ENCODE measurements at places on chromosomes 16 and 17.

DNA sequence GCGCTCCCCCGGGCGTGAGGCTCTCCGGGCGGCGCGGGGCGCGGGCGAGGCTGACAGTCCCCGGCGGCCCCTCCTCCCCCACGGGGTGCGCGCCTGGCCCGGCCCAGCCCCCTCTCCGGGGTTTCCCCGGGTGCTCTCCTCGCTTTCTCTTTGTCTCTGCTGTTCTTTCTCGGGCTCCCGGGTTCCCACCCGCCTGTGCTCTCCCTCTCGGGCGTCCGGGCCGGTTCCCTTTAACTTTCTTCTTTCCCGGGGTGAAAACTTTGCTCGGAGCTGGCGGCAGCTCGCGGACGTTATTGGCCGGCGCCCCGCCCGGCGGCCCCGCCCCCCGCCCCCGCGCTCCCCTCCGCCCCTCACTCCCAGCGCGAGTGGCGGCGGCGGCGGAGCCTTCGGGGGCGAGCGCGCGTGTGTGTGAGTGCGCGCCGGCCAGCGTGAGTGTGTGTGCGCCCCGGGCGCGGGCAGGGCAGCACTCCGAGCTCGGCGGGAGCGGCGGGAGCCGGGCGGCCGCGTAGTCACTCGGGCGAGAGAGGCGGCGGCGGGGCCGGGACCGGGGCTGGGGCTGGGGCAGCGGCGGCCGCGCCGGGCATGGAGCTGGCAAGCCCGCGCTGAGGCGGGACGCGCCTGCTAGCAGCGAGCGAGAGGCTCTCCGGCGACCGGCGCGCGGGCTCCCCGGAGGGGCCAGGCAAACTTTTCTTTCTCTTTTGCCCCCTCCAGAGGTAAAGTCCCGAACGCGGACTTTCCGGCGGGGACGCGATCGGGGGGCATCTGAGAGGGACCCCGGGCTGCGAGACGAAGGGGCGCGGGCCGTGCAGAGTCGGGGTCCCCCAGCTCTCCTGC is at the start of gene NTN1:
TSS of gene NTN1 (plus strand) at position 353 of the 834 bp plus-strand sequence. CDS start 864 bp downstream, outside the sequence.
- no peak for DNase-seq

- no peak for DNase-seq
Observed at GRCh38 chr16:84041881-84042280, 714 bp downstream of the SLC38A8 start.

DNA sequence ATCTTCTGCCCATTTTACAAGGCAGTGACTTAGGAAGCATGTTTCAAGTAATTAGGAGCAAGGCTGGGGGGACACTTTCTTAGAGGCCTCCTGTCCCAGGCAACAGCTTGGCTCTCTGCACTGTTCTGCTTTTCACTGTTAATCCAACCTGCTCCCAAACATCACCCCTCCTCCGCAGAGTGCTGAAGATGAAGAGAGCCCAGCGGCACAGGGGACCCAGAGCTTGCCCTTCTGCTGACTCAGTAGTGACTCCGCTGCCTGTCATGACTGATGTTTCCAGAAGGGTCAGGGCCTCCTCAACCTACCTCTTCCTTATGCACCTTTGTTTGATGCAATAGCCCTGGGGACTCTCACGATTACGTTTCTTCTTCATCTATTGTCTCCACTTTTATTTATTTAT is 38.9 kb upstream of the NDRG4 start:
- no peak for DNase-seq

GRCh38 chr17:45976755-45977505 is 22.1 kb upstream of the STH start:
- no peak for DNase-seq

- DNase-seq = no peak
Observed at GRCh38 chr17:65407017-65407416, 154.4 kb downstream of the AXIN2 start.

- no peak for DNase-seq
Observed at GRCh38 chr17:27746881-27747280, 53.4 kb downstream of the NOS2 start.

DNA sequence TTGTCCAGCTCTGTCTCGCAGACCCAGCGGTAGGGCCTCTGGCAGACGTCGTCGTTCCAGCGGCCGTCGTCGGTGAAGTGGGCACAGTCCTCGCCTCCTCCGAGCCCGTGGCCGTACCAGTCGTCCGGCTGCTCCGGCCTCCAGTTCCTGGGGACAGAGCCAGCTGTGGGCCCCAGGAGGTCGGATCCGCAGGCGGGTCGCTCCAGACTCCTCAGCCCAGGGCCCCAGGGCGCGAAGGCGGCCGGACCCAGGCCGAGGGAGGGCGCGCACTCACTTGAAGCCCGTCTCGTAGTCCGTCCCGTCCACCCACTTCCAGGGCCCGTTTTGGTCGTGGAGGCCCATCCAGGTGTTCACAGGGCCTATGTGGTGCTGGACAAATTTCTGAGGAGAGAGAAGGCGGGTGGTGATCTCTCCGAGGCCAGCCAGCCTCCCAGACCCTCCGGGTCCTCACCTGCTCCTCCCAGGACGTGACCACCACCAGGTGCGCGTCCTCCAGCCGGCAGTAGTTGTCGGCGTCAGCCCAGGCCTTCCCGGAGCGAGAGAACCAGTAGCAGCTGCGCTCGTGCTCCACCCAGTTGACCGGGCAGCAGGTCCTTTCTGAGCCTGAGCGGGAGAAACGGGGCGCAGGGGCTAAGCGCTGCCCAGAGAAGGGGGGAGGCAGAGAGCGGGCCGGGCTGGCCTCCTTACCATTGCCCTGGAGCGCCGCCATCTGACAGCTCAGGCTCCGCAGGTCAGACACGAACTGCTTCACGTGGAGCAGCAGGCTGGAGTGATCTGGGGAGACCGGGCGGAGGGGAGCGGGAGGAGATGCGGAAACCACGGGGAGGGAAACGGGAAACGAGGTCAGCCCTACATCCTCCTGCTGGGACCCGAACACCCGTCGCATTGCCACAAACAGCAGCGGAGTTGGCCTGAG is 5.2 kb downstream of the ASGR1 start:
- DNase-seq = no peak

- DNase-seq = no peak
Observed at GRCh38 chr17:57823469-57824401, 26.1 kb downstream of the MRPS23 start.

DNA sequence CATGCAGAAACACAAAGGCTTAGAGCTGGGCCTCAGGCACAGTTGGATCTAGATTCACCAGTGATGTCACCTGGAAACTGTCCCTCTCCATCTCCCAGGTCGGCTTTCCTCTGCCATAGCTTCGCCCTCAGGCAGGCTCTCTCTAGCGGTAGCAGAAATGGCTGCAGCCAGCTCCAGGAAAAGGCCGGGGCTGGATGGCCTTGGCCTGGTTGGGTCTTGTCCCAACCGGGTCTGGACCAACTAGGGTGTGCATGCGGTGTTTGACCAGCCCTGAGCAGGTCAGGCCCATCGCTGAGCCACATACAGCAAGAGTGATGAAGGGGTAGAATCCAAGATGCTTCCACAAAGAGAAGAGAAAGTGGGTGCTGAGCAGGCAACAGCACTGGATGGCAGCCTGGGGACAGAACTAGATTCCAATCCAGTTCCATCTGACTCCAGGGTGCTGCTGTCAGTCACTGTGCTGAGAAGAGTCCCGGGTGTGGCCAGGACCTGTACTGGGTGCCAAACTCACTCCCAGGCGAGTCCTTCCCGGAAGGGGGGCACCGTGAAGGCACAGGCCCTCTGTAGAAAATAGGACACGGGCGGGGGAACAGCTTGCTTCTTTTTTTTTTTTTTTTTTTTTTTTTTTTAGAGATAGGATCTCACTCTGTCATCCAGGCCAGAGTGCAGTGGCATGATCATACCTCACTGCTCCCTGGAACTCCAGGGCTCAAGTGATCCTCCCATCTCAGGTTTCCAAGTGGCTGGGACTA is 51.8 kb downstream of the SOCS3 start:
- no peak for DNase-seq

DNA sequence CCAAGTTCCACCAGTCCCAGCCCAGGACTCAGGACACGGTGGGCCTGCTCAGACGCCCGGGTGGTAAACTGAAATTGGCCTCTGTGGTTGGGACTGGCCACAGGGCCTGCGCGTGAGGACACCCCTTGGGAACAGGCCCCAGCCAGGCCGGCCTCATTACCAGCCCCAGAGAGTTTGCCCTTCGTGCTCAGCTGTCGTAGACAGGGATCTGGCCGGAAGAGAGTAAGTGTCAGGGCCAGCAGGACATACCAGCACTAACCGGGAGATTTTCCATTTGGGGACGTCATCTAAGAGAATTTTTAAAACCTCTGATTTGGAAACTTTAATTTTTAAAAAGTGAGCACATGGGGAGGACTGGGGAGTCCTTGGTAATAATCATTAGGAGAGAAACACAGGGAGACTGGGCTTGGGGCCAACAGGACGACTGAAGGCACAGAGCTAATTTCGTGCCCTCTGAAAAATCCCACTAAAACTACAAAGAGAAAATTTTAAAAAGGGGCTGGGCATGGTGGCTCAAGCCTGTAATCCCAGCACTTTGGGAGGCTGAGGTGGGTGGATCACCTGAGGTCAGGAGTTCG is 2.4 kb upstream of the RBFOX3 start:
- DNase-seq = no peak

- no peak for DNase-seq
Observed at GRCh38 chr16:19879241-19879792, 5.3 kb downstream of the GPRC5B start.

DNA sequence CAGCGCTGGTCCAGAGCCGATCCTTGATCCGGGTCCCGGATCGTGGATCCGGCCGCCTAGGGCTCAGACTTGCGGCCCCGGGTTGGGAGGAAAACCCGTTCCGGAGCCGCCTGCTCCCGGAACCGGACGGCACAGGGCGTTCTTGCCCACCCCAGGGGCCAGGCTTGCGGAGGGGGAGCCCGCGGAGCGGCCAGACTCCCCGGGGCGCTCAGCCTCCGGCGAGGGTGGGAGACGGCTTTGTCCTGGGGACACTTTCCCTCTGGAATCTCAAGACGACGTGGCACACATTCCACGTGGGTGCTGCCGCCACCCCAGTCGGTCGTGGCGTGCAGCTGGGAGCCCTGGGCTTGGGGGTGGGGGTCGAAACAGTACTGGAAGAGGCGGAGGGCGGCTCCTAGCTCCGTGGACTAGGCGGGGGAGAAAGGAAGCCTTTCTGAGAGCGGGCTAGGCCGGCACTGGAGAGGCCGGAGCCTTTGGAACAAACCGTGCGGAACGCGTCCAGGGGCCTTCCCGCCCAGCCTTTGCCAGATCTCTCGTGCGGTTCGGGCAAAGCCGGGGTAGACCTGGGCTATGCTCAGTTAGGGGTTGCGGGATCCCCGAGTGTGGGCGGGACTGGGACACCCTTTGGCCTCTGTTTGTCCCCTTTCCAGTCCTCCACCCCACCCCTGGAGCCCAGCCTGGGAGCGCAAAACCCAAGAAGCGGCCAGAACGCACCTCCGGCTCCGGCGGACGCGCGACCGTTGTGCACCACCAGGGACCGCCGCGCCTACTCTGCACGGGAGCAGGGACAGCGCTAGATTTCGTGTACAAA is 26.5 kb downstream of the SREBF1 start:
- DNase-seq = no peak

DNA sequence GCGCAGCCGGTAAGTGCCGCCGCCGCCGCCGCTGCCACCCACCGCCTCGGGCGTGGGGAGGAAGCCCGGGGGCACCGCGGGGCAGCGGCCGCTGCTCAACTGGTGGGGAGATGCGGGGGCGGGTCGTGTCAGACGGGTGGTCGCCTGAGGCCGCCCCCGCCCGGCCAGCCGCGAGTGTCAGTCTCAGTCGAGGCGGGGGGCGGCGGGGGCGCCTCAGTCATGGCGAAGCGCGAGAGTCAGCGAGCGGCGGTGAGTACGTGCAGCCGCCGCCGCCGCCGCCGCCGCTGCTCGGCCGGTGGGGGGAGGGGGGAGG is 76.2 kb downstream of the CHD9 start:
- DNase-seq = no peak

- DNase-seq = no peak
Observed at GRCh38 chr16:48538746-48539484, 71.1 kb downstream of the N4BP1 start.

DNA sequence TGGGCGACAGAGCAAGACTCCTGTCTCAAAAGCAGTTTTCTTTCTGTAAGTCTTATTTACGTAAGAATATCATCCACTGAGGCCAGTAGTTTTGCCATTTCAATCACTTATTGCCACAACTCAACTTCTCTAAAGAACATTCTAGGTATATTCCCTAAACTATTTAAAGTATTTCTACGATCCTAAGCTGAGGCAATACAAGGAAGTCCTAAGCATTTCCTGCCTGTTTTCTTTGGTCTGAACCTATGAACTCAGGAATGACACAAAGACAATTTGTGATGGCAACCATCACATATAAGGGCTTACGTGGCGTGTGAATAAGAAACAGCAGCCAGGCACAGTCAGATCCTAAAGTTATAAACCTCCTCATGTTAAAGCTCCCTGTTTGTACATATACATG is 14.2 kb downstream of the USP36 start:
- no peak for DNase-seq

DNA sequence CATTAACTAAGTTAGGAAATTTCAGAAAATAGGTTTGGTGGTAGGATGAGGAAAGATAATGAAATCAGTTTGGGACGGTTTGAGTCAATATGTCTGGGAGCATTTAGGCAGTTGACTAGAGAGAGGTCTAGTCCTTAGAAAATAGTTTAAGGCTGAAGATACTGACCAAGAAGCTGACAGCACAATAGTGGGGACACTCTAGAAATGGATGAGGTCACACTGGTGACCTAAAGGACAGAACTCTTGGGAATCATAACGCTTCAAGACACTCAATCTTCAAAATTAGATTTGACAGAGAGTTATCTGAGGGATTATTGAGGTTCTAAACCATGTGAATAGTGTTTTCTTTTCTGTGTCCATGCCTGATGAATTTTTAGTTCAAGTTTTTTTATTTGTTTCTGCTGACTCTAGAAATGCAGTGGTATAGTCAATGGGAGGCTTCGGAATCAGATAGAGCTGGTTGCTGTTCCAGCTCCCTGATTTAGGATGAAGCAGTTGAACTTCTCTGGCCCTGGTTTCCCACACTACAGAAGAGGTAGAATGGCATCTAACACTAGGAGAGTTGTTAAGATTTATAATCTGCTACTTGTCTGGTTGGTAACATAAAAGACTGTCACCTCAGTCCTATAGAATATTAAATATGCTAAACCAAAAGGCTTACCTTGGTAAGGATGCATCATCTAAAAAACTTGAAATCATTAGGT is 29.7 kb downstream of the MMD start:
- no peak for DNase-seq

DNA sequence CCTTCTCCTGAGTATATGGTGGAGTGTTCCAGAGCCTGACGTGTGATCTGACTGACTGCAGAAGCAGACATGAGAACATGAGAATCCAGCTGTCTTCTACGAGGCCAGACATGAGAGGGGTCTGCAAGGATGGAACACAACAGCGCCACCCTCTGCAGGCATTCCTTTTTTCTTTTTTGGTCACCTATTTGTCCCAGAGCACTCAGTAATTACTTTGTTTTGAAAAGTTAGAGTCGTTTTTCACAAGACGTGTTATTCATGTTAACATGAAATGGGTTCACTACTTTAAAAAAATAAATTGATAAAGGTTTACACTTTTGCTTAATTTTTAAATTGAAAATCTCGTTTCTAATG is 43.8 kb upstream of the ATP2A3 start:
- DNase-seq = no peak

- no peak for DNase-seq
Observed at GRCh38 chr17:48595278-48595999, 1.9 kb upstream of the HOXB5 start.

GRCh38 chr16:54480429-54480828 is 193.8 kb upstream of the IRX3 start:
- DNase-seq = no peak

- no peak for DNase-seq
Observed at GRCh38 chr17:76248013-76248782, 7.9 kb upstream of the RNF157 start.

Measured in cortex of kidney (tissue), 1 donor.